GM12878 (cell line): ENCODE measurements at places on chromosomes 16 and 17. TPM values are rescaled to one million over a fixed set of nuclear protein-coding genes. Genes with fewer than 3 reads are reported as not detected.
A peak's percentile ranks its signal among the peaks of the same experiment; 100 is the strongest.

- H3K4me1 ChIP-seq = peaks cover 20% of the 10 kb centered on the region
- no peak overlapping the region for H3K4me3 ChIP-seq
- no peak for DNase-seq
- no peak overlapping the region for H3K27ac ChIP-seq
These were observed 1.1 kb downstream of the IL17C start for GRCh38 chr16:88639231-88640038.

DNA sequence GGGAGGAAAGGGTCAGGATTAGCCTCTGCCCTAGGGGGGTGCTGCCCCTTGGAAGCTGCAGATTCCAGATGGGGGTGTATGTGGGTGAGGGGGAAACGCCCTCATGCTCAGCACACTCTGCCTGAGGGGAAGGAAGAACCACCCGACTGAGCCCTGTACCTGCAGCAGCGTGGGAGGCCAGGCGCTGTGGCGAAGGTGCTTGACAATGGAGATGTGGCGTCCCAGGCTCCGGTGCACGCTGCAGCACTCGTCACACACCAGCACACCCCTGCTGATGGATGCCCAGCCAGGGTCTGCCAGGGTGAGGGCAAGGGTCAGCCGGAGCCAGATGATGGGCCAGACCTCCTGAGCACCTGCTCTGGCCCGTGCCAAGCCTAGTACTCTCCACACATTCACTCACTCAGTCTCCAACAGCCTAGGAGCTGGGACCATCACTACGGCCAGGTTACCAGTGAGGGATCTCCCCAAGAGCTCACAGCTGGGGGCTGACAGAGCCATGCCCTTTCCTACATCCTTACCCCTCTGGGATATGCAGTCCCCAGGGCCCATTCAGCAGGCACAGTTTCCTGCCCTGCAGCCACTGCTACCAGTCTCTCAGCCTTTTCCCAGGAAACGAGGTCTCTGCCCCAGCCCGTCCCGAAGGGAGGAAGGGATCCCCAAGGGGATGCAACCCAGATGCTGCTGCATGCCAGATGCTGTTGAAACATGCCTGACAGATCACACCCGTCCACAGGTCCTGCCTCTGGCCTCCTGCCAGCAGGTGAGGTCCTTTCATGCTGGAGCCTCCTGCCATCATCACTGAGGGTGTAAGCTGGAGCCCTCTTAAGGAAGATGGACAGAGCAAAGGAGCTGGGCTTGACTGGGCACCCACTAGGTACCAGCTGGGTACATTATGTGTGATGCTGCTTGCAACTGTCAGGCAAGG is 5.9 kb downstream of the GIT1 start:
- DNase-seq = no peak
- no peak overlapping the region for H3K27ac ChIP-seq

- no peak for DNase-seq
- no peak overlapping the region for H3K4me3 ChIP-seq
- no peaks in the 10 kb centered on the region for H3K36me3 ChIP-seq
These were observed 679.3 kb upstream of the EEF2KMT start for GRCh38 chr16:5776876-5777275.

DNA sequence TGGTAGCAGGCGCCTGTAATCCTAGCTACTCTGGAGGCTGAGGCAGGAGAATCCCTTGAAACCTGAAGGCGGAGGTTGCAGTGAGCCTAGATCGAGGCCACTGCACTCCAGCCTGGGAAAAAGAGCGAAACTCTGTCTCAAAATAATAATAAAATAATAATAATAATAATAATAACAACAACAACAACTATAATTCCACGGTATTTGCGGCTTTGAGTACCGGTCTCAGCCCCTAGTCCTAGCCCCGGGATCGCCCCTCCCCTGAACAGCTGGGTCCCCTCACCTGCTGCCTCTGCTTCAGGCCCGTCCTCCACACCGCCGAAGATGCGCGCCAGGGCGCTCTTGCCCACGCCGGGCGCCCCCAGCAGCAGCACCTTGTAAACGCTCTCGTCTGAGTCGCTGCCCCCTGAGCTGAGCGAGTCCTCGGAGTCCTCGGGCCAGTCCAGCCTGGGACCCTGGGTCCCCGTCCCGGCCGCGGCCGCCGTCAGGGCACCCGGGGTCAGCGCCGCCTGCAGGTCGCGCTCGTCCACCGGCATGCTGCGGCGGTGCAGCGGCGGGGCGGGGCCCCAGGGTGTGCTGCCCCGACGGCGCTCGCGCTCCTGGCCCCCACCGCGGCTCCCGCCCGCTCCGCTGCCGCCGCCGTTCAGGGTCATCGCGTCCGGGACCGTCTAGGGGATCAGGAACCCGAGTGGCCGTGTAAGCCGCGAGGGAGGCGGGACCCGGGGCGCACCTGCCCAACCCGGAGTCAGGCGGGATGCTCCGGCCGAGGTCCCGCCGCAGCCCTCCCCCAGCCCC is 611 bp downstream of the RRAD start:
- no peak for DNase-seq
- peak overlapping the region; percentile 53 for H3K4me3 ChIP-seq
- no peaks in the 10 kb centered on the region for H3K36me3 ChIP-seq
- H3K27me3 ChIP-seq = no peaks in the 10 kb centered on the region; the same call in 1 of the 2 replicates
- H3K4me1 ChIP-seq = peaks cover 29% of the 10 kb centered on the region
- no peak overlapping the region for H3K27ac ChIP-seq

- H3K36me3 ChIP-seq = no peaks in the 10 kb centered on the region
- H3K27ac ChIP-seq = peak overlapping the region; percentile 60
These were observed 430 bp downstream of the AMFR start for GRCh38 chr16:56424791-56425438.

The CFAP52 gene
- total RNA-seq = not detected in 2 replicates

The SBK1 gene
- total RNA-seq = 0.26 and 0.29 TPM in 2 replicates

GRCh38 chr16:49365711-49366509 is 7.7 kb upstream of the C16orf78 start:
- no peak overlapping the region for H3K4me3 ChIP-seq
- no peaks in the 10 kb centered on the region for H3K27me3 ChIP-seq
- peak overlapping the region; percentile 28 for H3K27ac ChIP-seq

The KCNH4 gene
- 0.19 and 0.26 TPM in 2 replicates for total RNA-seq

The CHST4 gene
- 0.82 and 1.1 TPM in 2 replicates for total RNA-seq

DNA sequence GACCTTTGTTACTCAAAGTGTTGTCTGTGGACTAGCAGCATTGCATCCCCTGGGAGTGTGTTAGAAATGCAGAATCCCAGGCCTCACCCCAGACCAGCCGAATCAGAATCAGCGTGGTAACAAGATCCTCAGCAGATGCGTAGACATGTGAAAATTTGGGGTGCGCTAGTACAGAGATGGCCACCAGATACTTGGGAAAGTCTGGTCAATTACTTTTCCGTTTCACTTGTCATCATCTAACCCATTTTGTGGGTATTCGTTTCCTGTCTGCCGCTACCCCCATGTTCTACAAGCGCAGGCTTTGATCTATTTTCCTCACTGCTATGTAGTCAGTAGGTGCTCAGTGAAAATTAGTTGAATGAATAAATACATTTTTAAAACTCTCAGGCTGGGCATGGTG is 33.1 kb upstream of the HERPUD1 start:
- H3K27me3 ChIP-seq = peaks cover 6% of the 10 kb centered on the region
- no peak overlapping the region for H3K27ac ChIP-seq
- peaks cover 13% of the 10 kb centered on the region for H3K4me1 ChIP-seq
- H3K4me3 ChIP-seq = no peak overlapping the region

The RAB11FIP4 gene
- 27.0 and 28.7 TPM in 2 replicates for total RNA-seq

GRCh38 chr16:48361540-48362144 is 23.6 kb downstream of the SIAH1 start:
- H3K27me3 ChIP-seq = no peaks in the 10 kb centered on the region
- H3K36me3 ChIP-seq = peaks cover 3% of the 10 kb centered on the region; the same call in 1 of the 2 replicates
- H3K4me1 ChIP-seq = peaks cover 5% of the 10 kb centered on the region
- DNase-seq = no peak
- no peak overlapping the region for H3K4me3 ChIP-seq

- H3K4me1 ChIP-seq = no peaks in the 10 kb centered on the region; the same call in 1 of the 2 replicates
- peaks cover 6% of the 10 kb centered on the region for H3K27me3 ChIP-seq
- H3K4me3 ChIP-seq = no peak overlapping the region
- no peaks in the 10 kb centered on the region for H3K36me3 ChIP-seq
- no peak for DNase-seq
These were observed 464 bp downstream of the RUNDC3A start for GRCh38 chr17:44308865-44309264.

- no peak overlapping the region for H3K4me3 ChIP-seq
- no peak overlapping the region for H3K27ac ChIP-seq
- no peaks in the 10 kb centered on the region for H3K27me3 ChIP-seq
- H3K4me1 ChIP-seq = no peaks in the 10 kb centered on the region
- H3K36me3 ChIP-seq = no peaks in the 10 kb centered on the region; the same call in 1 of the 2 replicates
These were observed 50.1 kb downstream of the RHOT1 start for GRCh38 chr17:32192379-32192778.

The CALB2 gene
- not detected in 2 replicates for total RNA-seq

The HSF5 gene
- total RNA-seq = 0.13 and 0.18 TPM in 2 replicates

DNA sequence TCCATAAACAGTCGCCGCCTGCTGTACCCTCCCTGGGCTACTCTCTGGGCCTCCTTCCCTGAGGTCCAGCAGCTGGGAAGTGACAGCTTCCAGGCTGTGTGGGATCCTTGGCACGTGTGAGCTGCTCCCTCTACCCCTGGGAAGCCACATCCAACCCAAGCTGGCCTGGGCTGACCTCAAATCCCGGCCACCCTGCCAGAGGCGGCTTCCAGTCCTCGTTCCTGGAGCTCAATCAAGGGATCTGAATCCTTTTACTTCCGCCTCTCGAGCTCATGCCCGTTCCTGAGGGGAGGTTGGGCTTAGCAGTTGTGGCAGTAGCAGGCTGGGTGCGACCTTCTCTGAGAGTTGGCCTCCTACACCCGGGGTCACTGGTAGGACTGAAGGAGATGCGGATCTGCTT is 82.5 kb downstream of the NETO2 start:
- no peaks in the 10 kb centered on the region for H3K36me3 ChIP-seq
- H3K4me3 ChIP-seq = no peak overlapping the region
- no peak overlapping the region for H3K27ac ChIP-seq
- H3K4me1 ChIP-seq = no peaks in the 10 kb centered on the region
- DNase-seq = no peak

DNA sequence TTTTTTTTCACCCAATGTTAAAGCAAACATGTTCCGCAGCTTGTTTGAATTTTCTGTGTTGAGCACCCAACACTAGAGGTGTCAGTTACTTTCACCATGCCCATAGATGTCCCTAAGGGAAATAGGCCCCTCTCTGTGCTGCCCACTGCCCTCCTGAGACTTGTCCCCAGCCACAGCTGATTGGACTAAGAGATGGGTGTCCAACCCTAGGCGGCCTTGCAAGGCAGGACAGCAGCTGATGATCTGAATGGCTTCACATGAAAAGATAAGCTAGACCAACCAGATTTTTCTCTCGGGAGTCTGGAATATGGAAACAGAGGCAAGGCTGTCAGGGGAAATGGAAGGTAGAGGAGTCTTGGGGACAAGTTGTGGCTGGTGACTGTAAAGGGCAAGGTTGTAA is 6.1 kb upstream of the CALB2 start:
- H3K27me3 ChIP-seq = peaks cover under 1% of the 10 kb centered on the region
- DNase-seq = no peak
- no peaks in the 10 kb centered on the region for H3K36me3 ChIP-seq
- H3K4me1 ChIP-seq = no peaks in the 10 kb centered on the region

DNA sequence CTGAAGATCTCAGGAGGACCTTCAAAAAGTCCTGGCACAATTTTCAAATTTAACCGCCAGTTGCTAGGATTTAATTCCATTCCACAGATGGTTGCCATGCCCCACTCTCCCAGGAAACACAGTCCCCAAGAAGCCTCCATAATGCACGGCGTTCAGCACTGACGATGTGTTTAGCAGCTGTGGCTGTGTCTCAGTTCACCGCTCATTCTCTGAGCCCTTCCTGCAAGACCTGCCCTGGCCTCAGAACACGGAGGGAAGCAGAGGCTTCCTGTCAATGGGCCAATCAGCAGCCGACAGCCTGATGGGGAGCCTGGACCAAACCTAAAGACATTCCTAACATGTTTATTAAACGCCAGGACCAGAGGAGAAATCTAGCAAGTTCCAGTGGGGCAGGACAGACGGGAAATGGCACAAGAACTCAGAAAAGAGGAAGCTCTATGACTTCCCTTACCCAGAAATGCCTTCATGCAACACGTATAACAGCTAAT is 4.9 kb downstream of the MYLK3 start:
- H3K27ac ChIP-seq = 0 out of 2 replicates have a peak overlapping the region, but pooled peaks have one; percentile 37
- H3K36me3 ChIP-seq = no peaks in the 10 kb centered on the region

GRCh38 chr16:31135535-31136286 is at the start of gene PRSS8:
TSS of gene PRSS8 (minus strand) at chr16:31135727. CDS start at chr16:31135498, 229 bp downstream.
- H3K4me3 ChIP-seq = no peak within 1 kb of the TSS
- no peak within 1 kb of the TSS for H3K27ac ChIP-seq
- no peaks in the 10 kb centered on the region for H3K27me3 ChIP-seq
- no peaks in the 10 kb centered on the region for H3K36me3 ChIP-seq
- no peaks in the 10 kb centered on the region for H3K4me1 ChIP-seq

DNA sequence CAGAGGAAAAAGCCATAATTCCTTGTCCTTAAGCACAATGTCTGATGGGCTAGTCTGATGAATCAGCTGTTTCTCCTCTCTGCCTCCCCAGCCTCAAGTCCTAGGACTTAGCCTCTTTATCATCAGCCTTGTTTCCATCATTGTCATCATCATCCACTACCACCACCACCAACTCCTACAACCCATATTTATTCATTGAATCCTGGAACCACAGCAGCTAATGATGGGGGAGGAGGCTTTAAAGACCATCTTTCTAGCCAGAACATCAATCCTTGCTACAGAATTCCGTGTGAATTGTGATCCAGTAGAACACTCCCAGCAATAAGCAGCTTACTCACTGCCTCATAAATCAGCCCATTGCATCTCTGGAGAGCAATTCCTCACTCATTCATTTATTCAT is 97.6 kb upstream of the TMEM132E start:
- H3K27ac ChIP-seq = no peak overlapping the region
- DNase-seq = no peak
- H3K36me3 ChIP-seq = no peaks in the 10 kb centered on the region
- H3K27me3 ChIP-seq = peaks cover 1% of the 10 kb centered on the region
- no peaks in the 10 kb centered on the region for H3K4me1 ChIP-seq

DNA sequence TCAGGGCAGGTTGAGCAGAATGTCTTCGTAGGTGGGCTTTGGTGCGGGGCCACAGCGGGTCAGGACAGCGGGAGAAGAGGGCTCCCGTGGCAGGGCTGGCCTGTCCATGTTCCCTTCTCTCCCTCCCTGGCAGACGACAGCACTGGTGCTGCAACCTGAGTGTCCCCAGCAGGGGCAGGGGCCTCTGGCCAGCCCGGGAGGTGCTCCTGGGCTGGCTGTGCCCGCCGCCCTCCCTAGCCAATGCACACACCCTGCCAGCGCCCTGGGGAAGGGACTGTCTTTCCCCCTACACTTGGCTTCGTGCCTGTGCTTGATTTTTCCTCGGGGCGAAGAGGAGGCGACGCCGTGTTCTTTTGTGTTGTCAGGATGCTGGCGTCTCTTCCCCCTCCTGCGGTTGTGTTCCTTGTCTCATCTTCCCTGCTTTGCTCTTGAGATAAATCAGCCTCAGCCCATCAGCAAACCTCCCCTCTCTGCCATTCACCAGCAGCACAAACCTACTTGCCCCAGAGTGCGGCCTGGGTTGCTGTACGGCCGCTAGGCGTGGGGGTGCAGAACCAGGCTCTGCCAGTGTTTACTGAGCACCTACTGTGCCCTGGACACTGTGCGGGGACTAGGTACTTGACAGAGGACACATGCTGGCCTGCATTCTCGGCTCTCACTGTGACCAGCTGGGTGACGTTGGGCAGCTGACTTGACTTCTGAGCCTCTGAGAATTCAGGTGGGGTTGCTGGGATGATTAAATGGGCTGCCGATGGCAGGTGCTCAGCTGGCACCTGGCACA is 237.3 kb upstream of the CIBAR2 start:
- H3K4me1 ChIP-seq = no peaks in the 10 kb centered on the region
- no peaks in the 10 kb centered on the region for H3K36me3 ChIP-seq
- no peak overlapping the region for H3K27ac ChIP-seq
- DNase-seq = no peak
